ENCODE measurements at places on chromosomes 11 and 22.

GRCh38 chr22:39545386-39546365 lies 13.1 kb upstream of the RPS19BP1 start:
- DNase-seq: no peak
- no peak overlapping the region for H3K27ac ChIP-seq
- H3K4me3 ChIP-seq: no peak overlapping the region
- H3K4me1 ChIP-seq: peaks cover 3% of the 10 kb centered on the region

DNA sequence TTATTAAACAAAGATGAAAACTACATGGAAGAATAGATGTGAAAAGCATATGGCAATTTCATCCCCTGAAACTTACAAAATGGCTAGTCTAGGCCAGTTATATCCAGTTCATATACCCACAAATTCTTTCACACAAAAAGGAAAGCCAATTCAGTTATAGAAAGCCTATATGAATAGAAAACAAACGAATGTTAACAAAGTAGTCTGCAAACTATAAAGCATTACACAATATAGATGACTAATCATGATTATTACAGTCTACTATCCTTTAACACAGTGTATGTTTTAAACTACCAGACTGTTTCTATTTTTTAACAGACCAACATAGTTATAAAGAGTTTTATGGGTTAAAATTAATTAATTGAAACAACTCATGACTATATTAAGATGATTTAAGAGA lies 12.1 kb downstream of the DCUN1D5 start:
- DNase-seq: no peak
- no peak overlapping the region for H3K4me3 ChIP-seq
- no peaks in the 10 kb centered on the region for H3K27me3 ChIP-seq

- H3K27me3 ChIP-seq: no peaks in the 10 kb centered on the region
- peak overlapping the region; percentile 83 for H3K27ac ChIP-seq
- no peak overlapping the region for H3K4me3 ChIP-seq
- H3K36me3 ChIP-seq: no peaks in the 10 kb centered on the region
These were observed 1.4 kb upstream of the SOX6 start for GRCh38 chr11:16357775-16358174.

- no peak overlapping the region for H3K27ac ChIP-seq
- H3K4me3 ChIP-seq: no peak overlapping the region
- H3K36me3 ChIP-seq: no peaks in the 10 kb centered on the region
- peaks cover 3% of the 10 kb centered on the region for H3K4me1 ChIP-seq
- DNase-seq: no peak
- no peaks in the 10 kb centered on the region for H3K27me3 ChIP-seq
These were observed 19.5 kb upstream of the FLRT1 start for GRCh38 chr11:64015935-64016845.

GRCh38 chr11:364991-365725 lies 4.1 kb upstream of the B4GALNT4 start:
- DNase-seq: no peak
- no peaks in the 10 kb centered on the region for H3K36me3 ChIP-seq
- peaks cover 17% of the 10 kb centered on the region for H3K4me1 ChIP-seq
- H3K27ac ChIP-seq: no peak overlapping the region
- peaks cover 6% of the 10 kb centered on the region for H3K27me3 ChIP-seq

- no peak for DNase-seq
- no peak overlapping the region for H3K4me3 ChIP-seq
- H3K4me1 ChIP-seq: peaks cover 7% of the 10 kb centered on the region
- H3K27ac ChIP-seq: no peak overlapping the region
- no peaks in the 10 kb centered on the region for H3K36me3 ChIP-seq
- peaks cover 26% of the 10 kb centered on the region for H3K27me3 ChIP-seq
These were observed 61.5 kb upstream of the POU2AF1 start for GRCh38 chr11:111440416-111441205.

GRCh38 chr22:35369996-35370395 lies 10.9 kb upstream of the HMOX1 start:
- no peaks in the 10 kb centered on the region for H3K36me3 ChIP-seq
- no peak overlapping the region for H3K27ac ChIP-seq
- H3K27me3 ChIP-seq: no peaks in the 10 kb centered on the region
- DNase-seq: no peak
- H3K4me1 ChIP-seq: peaks cover 16% of the 10 kb centered on the region

GRCh38 chr11:9708544-9708943 lies 44.7 kb downstream of the SWAP70 start:
- no peak overlapping the region for H3K4me3 ChIP-seq
- H3K27me3 ChIP-seq: no peaks in the 10 kb centered on the region
- peaks cover 28% of the 10 kb centered on the region for H3K4me1 ChIP-seq
- H3K36me3 ChIP-seq: no peaks in the 10 kb centered on the region
- H3K27ac ChIP-seq: no peak overlapping the region

DNA sequence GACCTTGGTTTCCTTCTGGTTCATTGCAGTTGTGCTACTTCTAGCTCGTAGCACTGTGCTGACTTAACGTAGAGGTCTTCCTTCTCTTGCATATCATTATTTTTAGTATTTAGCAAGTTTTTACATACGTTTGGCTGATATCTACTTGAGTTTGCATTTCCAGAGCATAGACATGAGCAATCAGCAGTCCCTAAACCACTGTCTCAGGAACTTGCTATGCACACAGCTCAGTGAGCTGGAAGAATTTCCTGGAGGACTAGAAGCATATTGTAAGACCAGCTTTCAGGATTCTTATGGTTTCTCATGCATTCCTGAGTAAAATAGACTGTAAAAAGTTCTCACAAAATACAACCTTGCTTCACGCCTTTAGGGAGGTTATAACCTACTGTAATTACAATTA lies 226.7 kb upstream of the PDGFD start:
- peaks cover 1% of the 10 kb centered on the region for H3K4me1 ChIP-seq
- H3K27me3 ChIP-seq: no peaks in the 10 kb centered on the region
- DNase-seq: no peak
- H3K36me3 ChIP-seq: no peaks in the 10 kb centered on the region

- H3K27me3 ChIP-seq: no peaks in the 10 kb centered on the region
- no peak overlapping the region for H3K4me3 ChIP-seq
- no peak for DNase-seq
- H3K36me3 ChIP-seq: no peaks in the 10 kb centered on the region
These were observed 3.9 kb downstream of the RHOG start for GRCh38 chr11:3836903-3837302.

GRCh38 chr11:64881476-64881875 lies 3.1 kb upstream of the EHD1 start:
- H3K4me3 ChIP-seq: no peak overlapping the region
- H3K36me3 ChIP-seq: no peaks in the 10 kb centered on the region
- DNase-seq: no peak
- peaks cover 28% of the 10 kb centered on the region for H3K4me1 ChIP-seq
- no peak overlapping the region for H3K27ac ChIP-seq

DNA sequence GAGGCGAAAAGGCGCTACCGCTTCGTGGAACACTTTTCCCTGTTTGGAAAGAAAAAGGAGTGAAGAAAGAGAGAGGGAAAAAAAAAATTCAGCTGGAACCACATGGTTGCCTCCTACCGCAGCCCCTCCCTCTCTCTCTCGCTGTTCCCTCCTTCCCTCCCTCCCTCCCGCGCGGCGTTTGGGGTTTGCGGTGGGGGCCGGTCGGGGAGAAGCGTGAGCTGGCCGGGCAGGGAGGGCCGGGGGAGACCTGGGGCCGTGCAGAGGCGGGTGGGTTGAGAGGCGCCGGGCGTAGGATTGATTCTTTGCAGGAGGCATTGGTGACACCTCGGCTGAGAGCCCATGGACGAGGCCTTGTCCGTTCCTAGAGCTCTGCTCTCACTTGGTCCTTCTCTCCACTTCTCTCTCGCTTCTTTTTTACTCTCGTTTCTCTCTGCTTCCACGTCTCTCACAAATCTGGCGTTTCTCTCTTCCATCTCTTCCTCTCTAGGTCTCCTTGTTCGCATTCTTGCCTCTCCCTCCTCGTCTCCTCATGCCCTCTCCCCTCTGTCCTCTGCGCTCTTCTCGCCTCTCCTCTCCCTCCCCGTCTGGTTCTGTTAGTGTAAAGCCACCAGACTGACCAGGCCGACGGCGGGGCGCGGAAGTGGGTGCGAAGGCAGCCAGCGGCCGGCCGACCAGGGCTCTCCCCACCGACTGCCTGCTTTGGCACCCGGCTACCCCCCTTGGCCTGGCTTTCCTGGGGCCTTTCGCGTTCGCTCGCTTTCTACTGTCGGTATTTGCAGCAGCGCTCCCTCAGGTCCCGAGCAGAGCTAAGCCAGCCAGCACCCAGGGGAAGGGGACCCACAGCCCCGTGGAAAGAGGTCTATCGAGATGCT lies at the start of gene CLMP:
Gene CLMP (minus strand): TSS at position 61 of the 872 bp plus-strand sequence. CDS start 308 bp downstream, outside the sequence.
- peaks cover 3% of the 10 kb centered on the region for H3K27me3 ChIP-seq
- peak within 1 kb of the TSS; percentile 87 for H3K27ac ChIP-seq
- DNase-seq: no peak
- peak within 1 kb of the TSS; percentile 79 for H3K4me3 ChIP-seq
- H3K4me1 ChIP-seq: peaks cover 32% of the 10 kb centered on the region

DNA sequence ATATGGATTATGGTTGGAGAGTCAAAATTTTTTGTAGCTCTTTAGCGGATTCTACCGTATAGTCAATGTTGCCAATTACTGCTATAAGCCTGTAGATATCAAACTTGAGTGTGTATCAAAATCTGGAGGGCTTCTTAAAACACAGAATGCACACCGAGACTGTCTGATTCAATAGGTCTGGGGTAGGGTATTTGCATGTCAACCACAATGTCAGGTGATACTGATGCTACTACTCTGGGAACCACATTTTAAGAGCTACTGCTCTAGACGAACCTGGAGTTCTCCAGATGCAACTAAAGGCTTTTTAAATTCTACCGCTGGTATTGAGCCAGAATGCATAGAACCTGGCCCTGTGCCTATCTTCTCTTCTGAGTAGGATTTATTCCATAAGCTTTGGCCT lies 15.8 kb upstream of the MS4A4A start:
- no peaks in the 10 kb centered on the region for H3K36me3 ChIP-seq
- H3K4me3 ChIP-seq: no peak overlapping the region
- DNase-seq: no peak
- peaks cover 11% of the 10 kb centered on the region for H3K27me3 ChIP-seq
- H3K4me1 ChIP-seq: no peaks in the 10 kb centered on the region
- H3K27ac ChIP-seq: no peak overlapping the region

GRCh38 chr11:115051938-115052590 lies 373.7 kb downstream of the NXPE2 start:
- no peak overlapping the region for H3K27ac ChIP-seq
- no peak overlapping the region for H3K4me3 ChIP-seq

GRCh38 chr22:37749831-37750595 lies 53.2 kb downstream of the TRIOBP start:
- DNase-seq: no peak
- H3K36me3 ChIP-seq: peaks cover 4% of the 10 kb centered on the region
- H3K4me3 ChIP-seq: peak overlapping the region; percentile 26
- H3K4me1 ChIP-seq: peaks cover 82% of the 10 kb centered on the region
- peak overlapping the region; percentile 95 for H3K27ac ChIP-seq

DNA sequence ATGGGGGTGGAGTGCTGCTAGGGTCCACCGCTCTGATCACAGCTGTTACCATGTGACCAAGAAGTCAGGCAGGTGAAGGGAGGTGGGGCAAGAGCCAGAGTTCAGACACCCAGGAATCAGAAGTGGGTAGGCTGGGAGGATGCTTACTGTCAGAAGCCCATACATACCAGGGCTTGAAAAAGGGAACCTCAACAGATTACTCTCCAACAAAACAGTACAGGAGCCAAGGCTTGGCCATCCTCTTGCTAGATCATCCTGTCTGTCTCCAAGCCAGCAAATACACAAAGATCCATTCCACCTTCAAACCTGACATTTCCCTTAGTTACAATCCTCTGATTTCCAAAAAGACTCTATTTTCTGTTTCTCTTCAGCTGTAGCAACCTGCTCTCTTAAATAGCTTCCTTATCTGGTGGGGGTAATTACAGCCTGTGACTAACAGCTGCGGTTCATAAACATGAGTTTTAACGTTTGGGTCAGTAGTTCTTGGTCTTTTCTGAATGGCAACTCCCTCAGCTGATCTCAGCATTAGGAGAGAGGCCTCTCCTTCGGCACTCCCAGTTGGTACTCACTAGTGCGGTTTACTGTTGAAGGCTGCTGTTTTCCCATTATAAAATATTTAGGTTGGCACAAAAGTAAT lies 31.1 kb upstream of the WT1 start:
- H3K27ac ChIP-seq: no peak overlapping the region
- H3K4me3 ChIP-seq: no peak overlapping the region
- no peaks in the 10 kb centered on the region for H3K36me3 ChIP-seq
- no peaks in the 10 kb centered on the region for H3K27me3 ChIP-seq

- H3K36me3 ChIP-seq: peaks cover 18% of the 10 kb centered on the region
- H3K27me3 ChIP-seq: no peaks in the 10 kb centered on the region
- H3K4me3 ChIP-seq: peak within 1 kb of the TSS; percentile 98
- peak within 1 kb of the TSS; percentile 64 for H3K27ac ChIP-seq
- H3K4me1 ChIP-seq: peaks cover 42% of the 10 kb centered on the region
These were observed at the start of gene ADAMTS15 for GRCh38 chr11:130448416-130449309. Gene ADAMTS15, plus strand, starts transcription at chr11:130448645. Its CDS starts 329 bp downstream, at chr11:130448974.

DNA sequence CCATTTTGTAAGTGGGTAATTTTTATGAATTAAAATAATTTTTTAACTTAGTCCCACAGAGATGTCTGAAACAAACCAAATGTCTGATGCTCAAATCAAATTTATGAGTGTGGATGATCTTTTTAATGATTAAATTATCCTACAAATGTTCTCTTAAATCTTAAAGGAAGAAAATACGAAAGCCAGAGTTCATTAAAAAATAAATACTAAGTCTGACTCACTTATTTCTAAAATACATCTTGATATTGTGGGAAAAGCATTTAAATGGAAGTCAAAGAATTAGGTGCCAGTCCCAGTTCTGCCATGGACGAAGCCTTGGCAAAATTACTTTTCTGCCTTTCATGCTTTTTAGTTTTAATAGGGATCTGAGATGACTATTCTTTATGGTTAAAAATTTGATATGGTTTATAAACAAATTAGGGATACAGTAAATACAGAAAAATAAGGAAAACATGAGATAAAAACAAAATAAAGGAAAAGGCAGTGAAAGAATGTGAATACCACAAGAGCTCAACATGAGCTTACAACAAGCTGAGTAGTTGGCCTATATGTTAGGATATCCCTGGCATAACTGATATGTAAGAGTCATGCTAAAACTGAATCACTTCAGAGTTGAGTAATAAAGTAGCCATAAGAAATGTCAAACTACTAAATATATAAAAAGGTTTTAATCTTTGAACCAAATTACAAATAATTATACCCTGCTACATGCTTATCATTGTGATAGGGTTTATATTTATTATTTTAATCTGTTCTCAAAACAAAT lies 9.2 kb downstream of the CCDC34 start:
- no peaks in the 10 kb centered on the region for H3K27me3 ChIP-seq
- H3K27ac ChIP-seq: no peak overlapping the region
- no peak overlapping the region for H3K4me3 ChIP-seq

- no peak overlapping the region for H3K4me3 ChIP-seq
- H3K27ac ChIP-seq: no peak overlapping the region
- DNase-seq: no peak
These were observed 15.0 kb upstream of the OR8B8 start for GRCh38 chr11:124460459-124460858.

- H3K4me1 ChIP-seq: no peaks in the 10 kb centered on the region
- no peaks in the 10 kb centered on the region for H3K36me3 ChIP-seq
- no peak overlapping the region for H3K4me3 ChIP-seq
- no peak for DNase-seq
- H3K27ac ChIP-seq: no peak overlapping the region
- H3K27me3 ChIP-seq: peaks cover 8% of the 10 kb centered on the region
These were observed 112.7 kb downstream of the PDE3B start for GRCh38 chr11:14756349-14756748.
